ENCODE measurements at places on chromosomes 16 and 17. TPM values are rescaled to one million over a fixed set of nuclear protein-coding genes. Genes with fewer than 3 reads are reported as not detected.

GRCh38 chr17:48634493-48635208, 8.5 kb upstream of the HOXB9 start:
- H3K36me3 ChIP-seq = peaks cover 1% of the 10 kb centered on the region
- no peak overlapping the region for H3K4me3 ChIP-seq
- H3K4me1 ChIP-seq = peaks cover 4% of the 10 kb centered on the region
- peaks cover 90% of the 10 kb centered on the region for H3K27me3 ChIP-seq

DNA sequence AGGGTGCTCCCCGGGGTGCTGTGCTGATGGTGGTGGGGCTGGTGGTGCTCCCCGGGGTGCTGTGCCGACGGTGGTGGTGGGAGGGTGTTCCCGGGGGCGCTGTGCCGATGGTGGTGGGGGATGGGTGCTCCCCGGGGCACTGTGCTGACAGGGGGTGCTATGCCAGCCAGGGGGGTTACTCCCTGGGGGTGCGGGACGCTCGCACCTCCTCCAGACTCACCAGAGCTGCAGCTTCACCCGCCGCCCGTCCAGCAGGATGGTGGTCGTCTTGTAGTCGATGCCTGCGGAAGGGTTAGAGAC, 16.0 kb upstream of the WDR45B start:
- no peak overlapping the region for H3K4me3 ChIP-seq
- H3K27me3 ChIP-seq = no peaks in the 10 kb centered on the region
- peak; percentile 64 for DNase-seq

GRCh38 chr17:15483431-15483830, 16.0 kb upstream of the CDRT4 start:
- no peak overlapping the region for H3K4me3 ChIP-seq
- H3K4me1 ChIP-seq = peaks cover 11% of the 10 kb centered on the region
- H3K27ac ChIP-seq = no peak overlapping the region

- H3K4me3 ChIP-seq = no peak within 1 kb of the TSS
- no peak for DNase-seq
- H3K27ac ChIP-seq = no peak within 1 kb of the TSS
- peaks cover 80% of the 10 kb centered on the region for H3K27me3 ChIP-seq
Measured at GRCh38 chr17:48429638-48430586, at the start of gene SKAP1. Gene SKAP1 (minus strand): TSS chr17:48430214.

GRCh38 chr17:33285413-33285812, 7.7 kb downstream of the ASIC2 start:
- no peak overlapping the region for H3K4me3 ChIP-seq
- no peaks in the 10 kb centered on the region for H3K4me1 ChIP-seq
- no peak for DNase-seq
- no peak overlapping the region for H3K27ac ChIP-seq

- DNase-seq = no peak
Measured at GRCh38 chr17:76529224-76530094, 8.1 kb downstream of the CYGB start.

DNA sequence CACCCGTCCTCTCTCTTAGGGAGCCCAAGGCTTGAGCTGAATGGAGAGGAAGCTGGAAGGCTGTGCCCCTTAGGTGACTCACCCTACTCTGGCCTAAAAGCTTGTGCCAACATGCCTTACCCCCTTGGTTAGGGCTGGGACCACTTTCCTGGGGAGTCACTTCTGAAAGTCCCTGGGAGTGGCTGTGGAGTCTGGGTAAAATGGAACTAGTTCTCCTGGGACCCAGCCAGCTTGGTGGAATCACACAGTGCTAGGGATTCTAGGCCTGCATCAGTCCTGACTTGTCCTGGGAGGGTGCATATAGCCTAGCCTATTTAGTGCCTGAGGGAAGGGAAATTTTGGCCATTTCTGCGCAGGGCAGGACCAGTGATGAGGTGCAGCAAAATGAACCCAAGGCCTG, 10.5 kb downstream of the MMP28 start:
- H3K4me1 ChIP-seq = peaks cover 70% of the 10 kb centered on the region
- no peak overlapping the region for H3K4me3 ChIP-seq
- peak overlapping the region; percentile 59 for H3K27ac ChIP-seq
- H3K27me3 ChIP-seq = no peaks in the 10 kb centered on the region

GRCh38 chr17:41865596-41865893, 322 bp upstream of the KLHL11 start:
- H3K4me3 ChIP-seq = no peak overlapping the region
- peak overlapping the region; percentile 88 for H3K27ac ChIP-seq
- no peak for DNase-seq
- peaks cover 6% of the 10 kb centered on the region for H3K4me1 ChIP-seq

DNA sequence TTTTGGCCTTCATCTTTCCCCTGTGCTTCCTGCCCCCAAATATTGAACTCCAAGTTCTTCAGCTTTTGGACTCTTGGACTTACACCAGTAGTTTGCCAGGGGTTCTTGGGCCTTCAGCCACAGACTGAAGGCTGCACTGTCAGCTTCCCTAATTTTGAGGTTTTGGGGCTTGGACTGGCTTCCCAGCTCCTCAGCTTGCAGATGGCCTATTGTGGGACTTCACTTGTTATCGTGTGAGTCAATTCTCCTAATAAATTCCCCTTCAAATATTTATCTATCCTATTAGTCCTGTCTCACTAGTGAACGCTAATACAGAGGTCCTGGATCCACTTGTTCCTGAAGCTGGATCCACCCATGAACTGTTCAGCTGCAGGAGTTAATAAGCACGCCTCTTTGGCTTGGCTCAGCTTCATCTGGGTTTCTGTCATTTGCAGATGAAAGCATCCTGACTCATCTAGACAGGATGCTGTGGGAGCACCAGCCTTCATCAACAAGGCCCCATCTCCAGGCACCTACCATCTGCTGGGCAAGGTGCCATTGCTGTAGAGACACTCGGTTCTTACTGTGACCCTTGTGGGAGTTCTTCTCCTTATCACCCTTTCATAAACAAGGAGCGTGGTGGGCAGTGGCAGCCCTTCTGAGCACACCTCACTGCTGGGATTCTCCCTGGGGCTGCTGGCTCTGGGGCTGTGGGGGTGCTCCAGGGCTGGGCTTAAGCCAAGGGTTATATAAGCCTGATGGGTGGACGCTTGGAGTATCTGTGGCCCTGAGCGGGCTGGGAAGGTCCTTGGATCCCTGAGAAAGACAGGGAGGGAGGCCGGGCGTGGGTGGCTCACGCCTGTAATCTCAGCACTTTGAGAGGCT, 23.1 kb downstream of the LAT start:
- H3K4me3 ChIP-seq = no peak overlapping the region
- H3K27me3 ChIP-seq = peaks cover 15% of the 10 kb centered on the region
- no peak overlapping the region for H3K27ac ChIP-seq
- no peaks in the 10 kb centered on the region for H3K36me3 ChIP-seq
- no peaks in the 10 kb centered on the region for H3K4me1 ChIP-seq
- DNase-seq = no peak

DNA sequence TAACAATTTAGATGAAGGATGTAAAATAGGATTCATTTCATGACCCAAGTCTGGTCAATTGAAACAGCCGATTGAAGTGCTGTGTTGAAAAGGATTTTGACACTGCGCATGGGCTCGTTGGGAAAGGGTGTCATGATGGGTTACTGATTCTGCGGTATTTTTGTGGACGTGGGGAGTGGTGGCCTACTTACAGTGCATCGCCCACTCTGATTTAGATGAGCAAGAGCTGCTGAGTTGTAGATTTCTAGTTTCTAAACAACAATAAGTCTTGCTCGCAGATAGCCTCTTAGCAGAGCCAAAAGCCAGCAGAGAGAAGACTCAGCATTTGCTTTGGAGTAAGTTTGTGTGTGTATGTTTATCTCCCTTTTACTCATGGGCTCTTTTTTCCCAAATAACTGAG, 731.0 kb downstream of the MAF start:
- no peaks in the 10 kb centered on the region for H3K4me1 ChIP-seq
- no peak overlapping the region for H3K27ac ChIP-seq
- H3K27me3 ChIP-seq = no peaks in the 10 kb centered on the region
- DNase-seq = no peak

DNA sequence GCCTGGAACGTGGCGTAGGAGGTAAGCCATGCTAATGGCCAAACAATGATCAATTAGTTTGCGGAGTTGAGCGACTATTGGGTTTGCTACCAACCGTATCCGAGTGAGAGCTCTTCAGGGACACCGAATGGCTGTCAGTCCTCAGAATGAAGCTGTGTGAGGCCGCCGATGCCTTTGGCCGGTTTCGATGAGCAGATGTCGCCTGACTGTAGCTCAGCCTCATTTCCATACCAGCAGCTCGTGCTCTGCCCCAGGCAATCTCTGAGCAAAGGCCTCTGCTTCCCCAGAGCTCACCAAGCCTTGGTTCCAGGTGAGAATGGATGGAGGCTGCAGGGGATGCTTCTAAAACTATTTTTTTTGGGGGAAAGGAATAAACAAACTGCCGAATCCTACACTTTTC, 111.7 kb upstream of the HS3ST4 start:
- peaks cover 1% of the 10 kb centered on the region for H3K27me3 ChIP-seq
- H3K27ac ChIP-seq = no peak overlapping the region
- DNase-seq = no peak

DNA sequence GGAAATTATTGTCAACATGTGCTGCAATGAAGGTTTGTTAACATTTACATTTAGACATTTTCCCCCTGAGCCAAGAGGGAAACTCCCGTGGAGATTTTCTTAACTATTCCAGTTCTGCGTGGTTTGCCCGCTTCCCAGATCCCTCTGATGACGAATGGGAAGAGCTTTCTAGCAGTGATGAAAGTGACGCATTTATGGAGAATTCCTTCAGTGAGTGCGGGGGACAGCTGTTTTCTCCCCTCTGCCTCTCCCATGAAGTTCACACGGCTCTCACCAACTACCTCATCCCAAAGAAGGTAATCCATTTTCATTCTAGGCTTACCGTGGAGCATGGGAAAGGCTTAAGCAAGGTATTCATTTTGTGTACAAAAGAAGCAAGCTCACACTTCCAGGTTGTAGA, 18.2 kb downstream of the HEATR3 start:
- H3K27ac ChIP-seq = no peak overlapping the region
- no peaks in the 10 kb centered on the region for H3K27me3 ChIP-seq
- no peak for DNase-seq
- peaks cover 2% of the 10 kb centered on the region for H3K4me1 ChIP-seq

GRCh38 chr16:27489906-27490305, 59.8 kb downstream of the GTF3C1 start:
- no peaks in the 10 kb centered on the region for H3K4me1 ChIP-seq
- H3K36me3 ChIP-seq = peaks cover 51% of the 10 kb centered on the region
- no peak for DNase-seq
- H3K4me3 ChIP-seq = no peak overlapping the region

GRCh38 chr16:1159325-1159972, 6.5 kb downstream of the CACNA1H start:
- no peak overlapping the region for H3K27ac ChIP-seq
- H3K4me3 ChIP-seq = peak overlapping the region; percentile 33
- peaks cover 44% of the 10 kb centered on the region for H3K4me1 ChIP-seq
- no peaks in the 10 kb centered on the region for H3K36me3 ChIP-seq

DNA sequence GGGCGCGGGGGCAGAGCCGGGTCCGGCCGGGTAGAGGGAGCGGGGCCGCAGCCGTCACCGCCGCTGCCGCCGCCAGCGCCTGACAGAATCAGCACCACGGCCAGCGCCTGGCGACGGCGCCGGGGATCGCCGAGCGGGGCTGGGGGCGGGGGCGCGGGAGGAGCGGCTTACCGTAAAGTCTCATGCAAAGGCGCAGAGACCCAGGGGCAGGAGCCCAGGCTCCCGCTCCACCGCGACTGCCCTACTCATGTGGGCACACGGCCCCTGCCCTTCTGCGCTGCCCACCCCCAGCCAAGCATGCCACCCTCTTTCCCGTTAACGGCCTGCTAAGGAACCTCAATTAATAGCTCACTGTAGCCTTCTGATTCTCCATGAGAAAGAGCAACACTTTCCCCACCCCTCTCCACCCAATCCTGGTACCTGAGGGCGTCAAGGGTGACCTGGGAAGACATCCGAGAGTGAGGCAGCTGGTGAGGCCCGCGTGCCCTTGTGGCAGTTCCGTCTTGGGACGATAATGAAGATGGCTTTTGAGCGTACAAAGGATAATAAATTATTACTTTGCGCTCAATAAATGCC, at the start of gene SEZ6:
Gene SEZ6, minus strand, starts transcription at position 98 of the 576 bp plus-strand sequence. CDS start 164 bp downstream, outside the sequence.
- peaks cover 52% of the 10 kb centered on the region for H3K27me3 ChIP-seq
- no peak within 1 kb of the TSS for H3K27ac ChIP-seq
- no peak within 1 kb of the TSS for H3K4me3 ChIP-seq
- DNase-seq = no peak

- no peaks in the 10 kb centered on the region for H3K27me3 ChIP-seq
- no peak for DNase-seq
- H3K4me1 ChIP-seq = peaks cover 15% of the 10 kb centered on the region
- H3K36me3 ChIP-seq = no peaks in the 10 kb centered on the region
Measured at GRCh38 chr17:19003543-19004420, 782 bp downstream of the FAM83G start.

GRCh38 chr17:29010129-29010528, 4.3 kb upstream of the SEZ6 start:
- H3K4me1 ChIP-seq = peaks cover 8% of the 10 kb centered on the region
- DNase-seq = no peak
- peaks cover 53% of the 10 kb centered on the region for H3K27me3 ChIP-seq
- no peak overlapping the region for H3K27ac ChIP-seq

DNA sequence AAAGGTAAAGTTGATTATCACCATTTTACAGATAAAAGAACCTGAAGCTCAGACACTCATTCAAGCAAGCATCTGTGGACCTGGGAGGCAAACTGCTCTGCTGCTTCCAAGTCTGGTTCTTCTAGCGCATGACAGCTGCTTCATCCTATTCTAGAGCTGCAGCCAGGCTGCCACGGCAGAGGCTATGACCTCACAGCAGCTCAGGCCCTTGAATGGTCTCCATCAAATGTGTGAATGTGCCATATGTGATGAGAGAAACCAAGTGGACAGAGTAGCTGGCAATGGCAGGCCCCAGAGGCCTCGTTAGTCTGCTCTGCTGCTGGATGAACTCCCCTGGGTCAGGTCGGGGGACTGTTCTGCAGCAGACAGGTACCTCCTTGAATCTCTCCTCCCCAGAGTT, 30.7 kb upstream of the FOXJ1 start:
- H3K27me3 ChIP-seq = peaks cover 1% of the 10 kb centered on the region
- H3K4me3 ChIP-seq = no peak overlapping the region
- H3K36me3 ChIP-seq = no peaks in the 10 kb centered on the region
- DNase-seq = no peak
- H3K27ac ChIP-seq = no peak overlapping the region

DNA sequence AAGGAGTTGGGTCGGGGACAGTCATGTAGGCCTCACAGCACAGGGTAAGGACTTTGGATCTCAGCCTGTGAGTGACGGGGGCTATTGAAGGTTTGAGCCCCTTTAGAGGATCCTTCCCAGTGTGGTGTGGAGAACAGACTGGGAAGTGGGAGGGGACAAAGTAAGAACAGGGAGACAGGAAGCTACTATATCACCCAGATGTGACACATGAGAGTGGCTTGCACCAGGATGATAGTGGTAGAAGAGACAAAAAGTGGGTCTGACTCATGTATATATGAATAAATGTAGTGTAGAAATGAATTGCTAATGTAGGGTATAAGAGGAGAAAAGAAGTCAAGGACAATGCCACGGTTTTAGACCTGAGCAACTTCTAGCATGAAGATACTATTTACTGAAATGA, 4.5 kb downstream of the NUP93 start:
- no peak overlapping the region for H3K27ac ChIP-seq
- H3K36me3 ChIP-seq = no peaks in the 10 kb centered on the region
- DNase-seq = no peak
- H3K4me1 ChIP-seq = peaks cover 7% of the 10 kb centered on the region

GRCh38 chr16:28585674-28586073, 11.2 kb downstream of the SULT1A2 start:
- H3K36me3 ChIP-seq = peaks cover 29% of the 10 kb centered on the region
- no peaks in the 10 kb centered on the region for H3K27me3 ChIP-seq
- no peak overlapping the region for H3K4me3 ChIP-seq
- no peak overlapping the region for H3K27ac ChIP-seq
- H3K4me1 ChIP-seq = peaks cover 16% of the 10 kb centered on the region

Gene RNPS1
- total RNA-seq = 122 TPM

Gene CD300LG
- not detected for total RNA-seq

Gene NR1D1
- total RNA-seq = 6.6 TPM

Gene CDRT15
- not detected for total RNA-seq

Gene TCAP
- 0.64 TPM for total RNA-seq

Gene PARD6A
- total RNA-seq = 2.5 TPM

Gene TMEM235
- not detected for total RNA-seq

Data from chondrocyte (in vitro differentiated cells).